ENCODE measurements at places on chromosomes 5 and 9.
A peak's percentile ranks its signal among the peaks of the same experiment; 100 is the strongest.

DNA sequence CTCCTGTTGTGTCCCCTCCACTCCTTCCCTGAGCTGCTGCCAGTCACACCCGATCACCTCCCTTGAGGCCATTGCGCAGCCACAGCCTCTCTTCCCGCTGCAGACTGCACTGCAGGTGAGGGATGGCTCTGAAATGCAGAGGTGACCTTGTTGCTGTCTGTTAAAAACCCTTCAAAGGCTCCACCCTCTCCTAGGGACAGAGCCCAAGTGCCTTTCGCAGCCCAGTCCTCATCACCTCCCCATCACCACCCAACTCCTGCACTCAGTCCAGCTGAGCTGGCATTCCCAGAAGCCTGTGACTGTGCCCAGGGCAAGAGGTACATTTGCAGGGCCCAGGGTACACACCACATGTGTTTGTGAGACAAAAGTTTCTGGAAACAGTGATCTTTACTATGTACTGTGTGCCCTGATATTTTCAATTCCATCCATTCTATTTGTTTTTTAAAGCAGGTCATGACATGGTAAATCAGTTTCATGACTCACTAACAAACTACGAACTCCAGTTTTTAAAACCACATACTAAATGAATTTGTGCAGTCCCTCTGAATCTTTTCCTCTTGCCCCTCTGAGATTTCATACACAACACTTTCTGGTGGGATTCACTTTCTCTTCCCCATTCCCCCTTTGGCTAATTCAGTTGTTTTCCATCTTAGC is 73.0 kb upstream of the SPOCK1 start:
- no peak for DNase-seq

- DNase-seq = no peak
Observed at GRCh38 chr5:28234356-28234968, 1196.1 kb upstream of the CDH9 start.

DNA sequence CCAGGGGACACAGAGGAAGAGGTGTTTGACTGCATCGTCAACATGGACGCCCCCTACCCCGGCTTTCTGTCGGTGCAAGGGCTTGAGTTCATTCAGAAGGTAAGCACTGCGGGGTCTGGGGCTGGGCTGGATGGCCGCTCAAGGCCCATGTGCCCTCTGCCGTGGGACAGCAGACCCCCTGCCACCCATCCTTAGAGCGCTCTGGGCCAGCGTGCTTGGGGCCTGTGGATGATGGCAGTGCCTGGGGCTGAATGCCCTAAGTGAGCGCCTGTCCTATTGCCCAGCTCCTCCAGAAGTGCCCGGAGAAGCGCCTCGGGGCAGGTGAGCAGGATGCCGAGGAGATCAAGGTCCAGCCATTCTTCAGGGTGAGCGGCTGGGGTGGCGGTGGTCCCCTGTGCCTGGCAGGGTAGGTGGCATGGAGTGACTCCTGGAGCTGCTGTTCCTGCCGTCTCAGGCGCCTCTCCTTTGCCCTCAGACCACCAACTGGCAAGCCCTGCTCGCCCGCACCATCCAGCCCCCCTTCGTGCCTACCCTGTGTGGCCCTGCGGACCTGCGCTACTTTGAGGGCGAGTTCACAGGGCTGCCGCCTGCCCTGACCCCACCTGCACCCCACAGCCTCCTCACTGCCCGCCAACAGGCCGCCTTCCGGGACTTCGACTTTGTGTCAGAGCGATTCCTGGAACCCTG is 3.9 kb downstream of the ZDHHC12 start:
- DNase-seq = no peak

DNA sequence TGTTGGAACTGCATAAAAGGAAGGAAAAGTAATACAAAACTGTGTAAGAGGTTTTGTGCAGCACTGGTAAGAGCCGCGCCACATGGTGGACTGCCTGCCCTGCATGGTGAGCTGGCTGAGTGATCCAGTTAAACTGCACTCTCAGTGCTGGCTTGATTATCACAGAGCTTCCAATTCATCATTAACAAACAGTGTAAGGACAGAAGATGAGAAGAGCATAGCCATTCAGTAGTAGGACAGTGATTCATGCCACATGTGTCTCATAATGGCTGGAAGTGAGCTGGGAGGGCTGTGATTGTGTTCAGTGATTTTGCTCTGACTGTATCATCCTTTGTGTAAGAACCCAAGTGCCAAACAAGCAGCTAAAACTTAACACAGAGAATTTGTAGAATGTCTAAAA is 14.1 kb downstream of the ASPN start:
- no peak for DNase-seq

- no peak for DNase-seq
Observed at GRCh38 chr5:159262472-159262858, 625 bp upstream of the UBLCP1 start.

DNA sequence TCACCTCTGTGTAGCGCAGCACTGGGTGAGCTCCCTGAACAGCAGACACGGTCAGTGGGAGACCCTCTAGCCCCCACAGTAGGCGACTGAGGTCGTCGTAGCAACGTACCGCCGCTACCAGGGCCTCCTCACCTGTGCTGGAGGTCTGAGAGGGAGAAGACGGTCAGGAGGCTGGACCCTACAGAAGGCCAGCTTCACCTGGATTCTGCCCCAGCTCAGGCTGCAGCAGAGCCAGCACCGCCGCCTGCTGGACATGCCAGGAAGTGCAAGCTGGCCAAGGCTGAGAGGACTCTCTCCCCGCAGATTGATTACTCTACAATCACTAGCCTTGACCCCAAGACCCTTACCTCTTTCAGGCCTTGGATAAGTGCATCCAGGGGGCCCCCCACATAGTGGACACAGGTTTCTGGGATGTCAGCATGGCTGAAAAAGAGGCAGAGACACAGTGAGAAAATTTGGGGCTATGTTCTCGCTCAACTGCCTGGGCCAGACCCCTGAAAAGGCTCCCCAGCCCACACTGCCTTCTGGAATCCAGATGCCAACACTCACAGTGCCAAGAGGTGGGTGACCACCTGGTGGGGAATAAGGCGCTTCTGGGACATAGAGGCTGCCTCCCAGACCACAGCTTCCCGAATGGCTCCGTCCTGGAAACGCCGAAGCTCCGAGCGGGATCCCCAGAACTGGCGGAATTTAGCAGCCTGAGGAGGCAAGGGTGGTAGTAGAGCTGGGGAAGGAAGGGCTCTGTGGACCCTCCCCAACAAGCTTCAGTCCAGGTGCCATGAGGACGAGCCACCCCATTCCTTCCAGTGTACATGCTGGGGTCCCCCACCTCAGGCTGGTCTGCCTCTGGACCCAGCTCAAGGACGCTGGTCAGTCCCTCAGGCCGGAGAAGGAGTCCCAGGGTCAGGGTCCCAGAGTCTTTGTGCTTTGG is 6.9 kb downstream of the NOL6 start:
- peak; percentile 60 for DNase-seq

DNA sequence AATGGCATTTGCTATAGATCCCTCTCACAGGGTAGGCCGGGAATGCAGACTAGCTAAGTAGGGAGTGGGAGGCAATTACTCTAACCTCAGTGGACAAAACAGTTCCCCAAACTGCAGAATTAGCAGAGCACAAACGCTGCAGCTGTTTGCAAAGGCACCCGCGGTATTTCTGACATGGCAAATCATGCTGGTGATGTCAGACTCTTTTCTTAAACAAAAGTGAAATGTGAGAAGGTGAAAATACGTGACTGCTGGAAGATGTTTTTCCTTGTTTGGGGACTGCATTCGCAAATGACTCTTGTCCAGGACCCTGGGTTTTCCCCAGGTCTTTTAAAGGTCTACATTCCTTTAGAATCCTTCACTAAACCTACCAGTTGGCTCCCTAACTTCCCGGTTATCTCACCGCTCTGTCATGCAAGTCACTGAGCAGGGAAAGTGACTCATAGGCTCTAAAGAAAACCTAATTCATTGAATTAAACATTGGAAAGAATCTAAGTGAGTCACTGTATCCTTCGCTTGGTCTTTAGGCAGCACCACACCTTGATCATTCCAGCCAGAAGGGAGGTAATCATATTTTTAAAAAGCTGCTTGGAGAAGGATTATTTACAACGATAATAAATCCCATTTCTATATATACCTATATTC is 91.5 kb upstream of the DNAH5 start:
- no peak for DNase-seq

DNA sequence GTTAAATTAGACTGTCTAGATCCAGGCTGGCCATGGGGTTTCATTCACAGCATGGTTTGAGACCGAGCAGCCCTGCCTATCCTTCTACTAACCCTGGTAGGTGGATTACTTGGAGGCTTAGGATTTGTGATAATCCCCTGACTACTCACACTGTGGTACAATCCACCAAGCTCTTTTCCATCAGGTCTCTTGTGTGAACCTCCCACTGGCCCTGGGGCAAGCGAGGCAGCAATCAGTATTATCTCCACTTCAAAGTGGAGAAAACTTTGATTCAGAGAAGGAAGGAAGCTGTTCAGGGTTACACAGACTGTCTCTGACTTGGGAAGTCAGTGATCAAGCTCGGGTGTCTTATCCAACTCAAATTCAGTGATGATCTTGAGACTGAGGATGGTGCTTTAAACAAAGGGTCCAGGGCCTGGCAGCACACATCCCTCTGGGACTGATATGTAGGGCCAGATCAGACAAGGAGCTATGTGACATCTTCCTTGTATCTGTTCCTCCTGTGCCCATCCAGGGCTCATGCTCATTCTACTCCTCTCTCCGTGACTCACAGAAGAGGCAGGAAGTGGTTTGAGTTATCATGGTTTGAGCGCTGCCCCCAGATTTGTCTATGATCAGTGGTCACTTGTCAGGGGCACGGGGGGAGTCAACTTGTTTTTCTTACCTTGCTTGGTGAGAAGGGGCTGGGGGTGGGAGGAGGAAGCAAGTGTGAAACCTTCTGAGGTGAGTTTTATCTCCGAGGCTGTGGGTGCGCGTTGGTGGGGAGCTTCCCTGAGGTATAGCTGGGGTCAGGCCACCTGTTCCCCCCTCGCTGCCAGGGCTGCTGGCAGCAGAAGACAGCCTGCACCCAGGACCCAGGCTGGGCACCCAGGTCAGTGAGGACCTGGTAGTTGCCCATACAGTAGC is 48.6 kb downstream of the RGS3 start:
- peak; percentile 59 for DNase-seq

GRCh38 chr5:71891856-71892255 is 172.8 kb downstream of the CARTPT start:
- no peak for DNase-seq

DNA sequence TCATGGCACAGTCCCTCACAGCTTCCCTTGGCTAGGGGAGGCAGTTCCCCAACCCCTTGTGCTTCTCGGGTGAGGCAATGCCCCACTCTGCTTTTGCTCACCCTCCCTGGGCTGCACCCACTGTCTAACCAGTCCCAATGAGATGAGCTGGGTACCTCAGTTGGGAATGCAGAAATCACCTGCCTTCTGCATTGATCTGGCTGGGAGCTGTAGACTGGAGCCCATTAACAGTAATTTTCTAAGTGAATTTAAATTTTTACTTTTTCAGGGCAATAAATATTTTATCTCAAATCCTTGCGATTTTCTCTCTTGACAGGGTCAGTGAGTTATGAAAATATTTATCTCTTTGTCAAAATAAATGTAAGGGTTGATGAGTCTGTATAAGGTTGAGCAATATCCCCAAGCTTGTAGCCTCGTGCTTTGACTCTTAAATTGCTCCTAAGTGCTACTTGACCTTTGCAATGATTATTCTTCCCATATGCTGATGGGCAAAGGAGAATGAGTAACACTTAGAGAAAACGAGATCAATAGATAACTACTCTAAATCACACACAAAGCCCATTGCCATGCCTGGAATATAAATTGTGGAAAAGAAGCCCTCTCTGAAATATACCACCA is 82.1 kb upstream of the MOCS2 start:
- DNase-seq = no peak
